ENCODE measurements at places on chromosomes 11 and 22.

- no peak for DNase-seq
These were observed 763 bp upstream of the MS4A7 start for GRCh38 chr11:60377401-60378136.

GRCh38 chr11:29173660-29174062, 843.2 kb downstream of the KCNA4 start:
- no peak for DNase-seq

DNA sequence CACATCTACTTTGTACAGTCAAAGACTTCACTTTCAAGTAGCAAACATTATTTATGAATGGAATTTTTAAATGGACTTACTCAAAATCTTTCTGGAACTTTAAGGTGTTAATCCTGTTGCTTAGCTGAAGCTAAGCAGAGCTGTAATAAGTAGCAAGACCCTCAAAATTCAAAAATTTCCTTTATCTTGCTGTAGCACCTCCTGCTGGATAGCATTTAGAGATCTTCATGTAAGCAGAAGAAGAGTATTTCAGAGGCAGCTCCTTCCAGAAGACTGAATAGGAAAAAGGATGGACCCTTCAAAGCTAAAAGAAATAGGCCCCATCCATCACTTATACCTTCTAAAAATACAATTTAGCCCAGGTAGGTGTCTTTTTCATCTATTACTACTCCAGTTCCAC, 3.4 kb downstream of the PHF21A start:
- DNase-seq, result no peak

DNA sequence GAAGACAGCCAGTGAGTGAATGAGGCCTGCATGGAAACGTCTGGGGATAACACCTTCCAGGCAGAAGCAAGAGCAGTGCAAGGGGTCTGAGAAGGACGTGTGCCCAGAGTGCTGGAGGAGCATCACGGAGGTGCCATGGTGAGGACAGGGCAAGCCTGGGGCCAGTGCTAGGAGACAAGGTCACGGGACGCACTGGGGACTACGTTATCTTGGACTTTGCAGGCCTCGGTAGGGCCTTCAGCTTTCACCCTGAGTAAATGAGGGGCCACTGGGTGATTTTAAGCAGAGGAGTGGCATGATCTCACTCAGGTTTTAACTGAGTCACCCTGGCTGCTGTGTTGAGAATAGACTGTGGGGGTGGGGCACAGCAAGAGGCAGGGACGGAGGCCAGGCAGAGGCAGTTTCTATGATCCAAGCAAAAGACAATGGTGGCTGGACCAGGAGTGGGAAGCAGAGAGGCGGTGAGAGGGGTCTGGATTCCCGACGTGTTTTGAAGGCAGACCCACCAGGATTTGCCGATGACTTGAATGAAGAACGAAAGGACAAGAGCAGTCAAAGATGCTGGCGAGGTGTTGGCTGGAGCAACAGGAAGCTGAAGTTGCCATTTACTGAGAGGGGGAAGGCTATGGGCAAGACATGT, 102.7 kb upstream of the PARVA start:
- DNase-seq, result no peak

DNA sequence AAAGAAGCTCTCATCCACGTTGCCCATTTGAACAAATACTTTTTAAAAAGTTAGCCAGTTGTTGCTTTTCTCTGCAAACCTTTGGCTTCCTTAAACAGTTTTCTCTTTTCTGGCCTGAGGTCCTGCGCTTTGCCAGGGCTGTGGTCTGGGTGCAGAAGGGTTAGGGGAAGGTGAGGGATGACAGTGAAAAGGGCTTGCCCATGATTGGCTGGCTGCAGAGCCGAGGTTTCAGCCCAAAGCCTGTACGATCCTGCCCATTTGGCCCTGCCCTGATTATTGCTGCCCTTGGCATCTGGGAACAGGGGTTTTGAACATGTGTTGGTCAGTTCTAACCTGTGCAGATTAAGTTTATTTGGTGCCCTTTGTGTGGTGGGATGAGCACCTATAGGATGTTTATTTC, 1.5 kb downstream of the INCENP start:
- no peak for DNase-seq

GRCh38 chr11:72807792-72808191, 6.4 kb upstream of the ATG16L2 start:
- DNase-seq, result no peak

DNA sequence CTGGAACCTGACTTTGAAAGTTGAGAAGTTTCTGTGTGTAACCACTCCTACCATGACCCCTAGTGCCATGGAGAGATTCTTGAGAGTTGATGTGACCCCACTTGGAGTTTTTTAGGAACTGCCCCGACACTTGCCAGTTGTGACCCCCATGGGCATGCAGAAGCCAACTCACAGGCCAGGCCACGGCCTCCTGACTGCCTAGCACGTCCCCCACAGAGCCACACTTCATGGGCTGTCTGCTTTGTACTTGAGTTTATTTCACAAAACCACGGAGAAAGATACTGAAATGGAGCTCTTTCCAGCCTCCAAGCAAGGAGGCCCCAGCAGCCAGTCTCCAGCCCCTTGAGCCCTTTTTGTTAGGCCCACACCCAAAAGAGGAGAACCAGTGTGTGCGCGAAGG, 8.4 kb downstream of the CYB5R2 start:
- no peak for DNase-seq

GRCh38 chr22:37023743-37024338, 4.3 kb downstream of the MPST start:
- no peak for DNase-seq

GRCh38 chr11:66130978-66131377, 60.9 kb downstream of the PACS1 start:
- DNase-seq, result no peak

DNA sequence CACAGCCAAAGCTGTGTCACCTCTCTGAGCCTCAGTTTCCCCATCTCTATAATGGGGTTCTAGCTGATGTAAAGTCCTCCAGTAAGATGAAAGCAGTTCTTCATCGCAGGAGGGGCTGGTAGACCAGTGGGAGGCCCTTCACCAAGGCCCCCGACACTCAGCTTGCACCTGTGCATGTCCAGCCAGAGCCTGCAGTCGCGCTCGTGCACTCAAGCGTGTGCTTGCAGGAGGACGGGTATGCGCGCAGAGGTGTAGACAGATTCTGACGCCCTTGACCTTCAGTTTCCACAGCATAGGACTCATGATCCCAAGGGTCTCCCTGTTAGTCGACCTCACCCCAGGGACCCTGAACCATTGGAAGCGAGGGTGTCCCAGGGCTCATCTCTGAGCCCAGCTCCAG, 633.7 kb downstream of the TBC1D22A start:
- DNase-seq, result no peak

DNA sequence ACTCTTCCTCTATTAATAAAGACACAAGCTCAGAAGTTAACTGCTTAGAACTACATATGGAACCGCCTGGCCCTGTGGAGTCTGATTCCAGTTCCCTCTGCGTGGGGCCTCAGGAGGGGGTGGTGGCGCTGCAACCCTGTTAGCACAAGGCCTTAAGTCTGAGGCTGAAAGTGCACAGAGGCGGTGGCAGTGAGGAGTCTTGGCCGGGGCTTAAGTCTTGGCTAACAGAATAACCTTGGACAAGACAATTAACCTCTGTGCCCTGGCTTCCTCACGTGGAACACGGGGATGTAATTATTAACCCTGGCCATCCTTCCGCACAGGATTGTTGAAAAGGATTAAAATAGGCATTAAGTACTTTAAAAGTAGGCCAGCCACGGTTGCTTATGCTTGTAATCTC, 191.5 kb downstream of the CEP164 start:
- no peak for DNase-seq

- DNase-seq, result no peak
These were observed 20.0 kb upstream of the RAB39A start for GRCh38 chr11:107908211-107908610.

DNA sequence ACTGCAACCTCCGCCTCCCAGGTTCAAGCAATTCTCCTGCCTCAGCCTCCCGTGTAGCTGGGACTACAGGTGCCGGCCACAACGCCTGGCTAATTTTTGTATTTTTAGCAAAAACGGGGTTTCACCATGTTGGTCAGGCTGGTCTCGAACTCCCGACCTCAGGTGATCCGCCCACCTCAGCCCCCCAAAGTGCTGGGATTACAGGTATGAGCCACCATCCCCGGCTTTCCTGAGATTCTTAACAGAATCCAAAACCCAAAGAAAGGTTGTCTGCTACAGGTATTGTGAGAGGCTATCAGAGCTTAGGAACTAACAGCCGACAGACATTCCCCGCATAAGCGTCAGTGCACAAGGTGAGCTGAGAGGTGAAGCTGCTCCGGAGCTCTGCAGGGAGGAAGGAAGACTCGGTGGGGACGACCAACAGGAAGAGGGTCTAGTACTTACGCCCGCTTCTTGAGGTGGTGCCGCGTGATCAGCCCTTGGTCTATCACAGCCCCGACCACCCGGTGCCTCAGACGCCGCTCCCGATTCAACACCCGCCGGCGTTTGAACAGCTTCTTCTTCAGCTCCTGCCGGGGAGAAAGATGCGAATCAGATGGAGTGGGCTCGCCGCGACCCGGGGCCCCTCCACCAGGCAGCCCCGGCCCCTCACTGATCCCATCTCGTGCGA, 470 bp downstream of the C11orf98 start:
- no peak for DNase-seq

- no peak for DNase-seq
These were observed 112.7 kb downstream of the TEAD1 start for GRCh38 chr11:12786891-12787290.

DNA sequence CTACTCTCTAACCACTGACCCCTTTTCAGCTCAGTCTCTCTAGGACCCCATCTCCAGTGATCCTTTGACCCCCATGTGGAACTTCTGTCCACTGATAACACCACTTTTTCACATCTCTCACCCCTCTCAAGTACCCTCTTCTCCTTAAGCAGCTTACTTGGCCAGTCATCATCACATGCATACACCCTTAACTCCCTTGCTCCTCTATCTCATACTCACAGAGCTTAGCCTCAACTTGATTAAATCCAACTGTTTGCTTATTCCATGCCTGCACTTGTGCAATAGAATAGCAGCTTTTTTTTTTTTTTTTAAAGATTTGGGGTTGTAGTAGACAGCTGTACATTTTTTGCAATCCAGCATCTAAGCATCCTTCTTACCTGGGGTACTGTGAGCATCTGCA, 22.2 kb downstream of the AQP11 start:
- no peak for DNase-seq

DNA sequence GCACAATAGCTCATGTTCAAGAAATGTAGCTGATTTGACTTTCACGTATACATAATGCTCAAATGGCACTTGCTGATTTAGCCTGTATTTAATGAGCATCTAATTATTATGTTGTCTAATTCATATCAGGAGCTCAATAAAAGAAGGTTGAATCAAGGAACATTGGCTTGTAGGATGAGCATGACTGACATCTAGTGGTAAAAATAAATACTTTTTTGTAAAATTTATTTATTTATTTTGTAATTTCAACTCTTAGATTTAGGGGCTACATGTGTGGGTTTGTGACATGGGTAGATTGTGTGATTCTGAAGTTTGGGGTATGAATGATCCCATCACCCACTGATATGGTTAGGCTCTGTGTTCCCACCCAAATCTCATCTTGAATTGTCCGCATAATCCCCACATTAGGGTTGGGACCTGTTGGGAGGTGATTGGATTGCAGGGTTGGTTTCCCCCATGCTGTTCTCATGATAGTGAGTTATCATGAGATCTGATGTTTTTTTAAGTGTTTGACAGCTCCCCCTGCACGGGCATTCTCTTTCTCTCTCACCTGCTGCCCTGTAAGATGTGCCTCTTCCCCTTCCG, 1.7 kb upstream of the OR52E5 start:
- no peak for DNase-seq

- DNase-seq, result no peak
These were observed 39.8 kb downstream of the MIAT start for GRCh38 chr22:26697151-26697550.

GRCh38 chr22:34866495-34867131, 199.3 kb upstream of the ISX start:
- DNase-seq, result no peak

All from stimulated activated CD4-positive, alpha-beta T cell treated with anti-CD3 and anti-CD28 coated beads, TNF-alpha, amount 100 ng/mL, for 4 hours (primary cell).